Activated CD4-positive, alpha-beta T cell treated with anti-CD3 and anti-CD28 coated beads, Interleukin-10, Interleukin-2, amounts not matched to agents 100 ng/mL and 50 ng/mL, durations not matched to agents 16 hours and 8 hours (primary cell): ENCODE measurements at places on chromosomes 7 and 10.
A peak's percentile ranks its signal among the peaks of the same experiment; 100 is the strongest.

DNA sequence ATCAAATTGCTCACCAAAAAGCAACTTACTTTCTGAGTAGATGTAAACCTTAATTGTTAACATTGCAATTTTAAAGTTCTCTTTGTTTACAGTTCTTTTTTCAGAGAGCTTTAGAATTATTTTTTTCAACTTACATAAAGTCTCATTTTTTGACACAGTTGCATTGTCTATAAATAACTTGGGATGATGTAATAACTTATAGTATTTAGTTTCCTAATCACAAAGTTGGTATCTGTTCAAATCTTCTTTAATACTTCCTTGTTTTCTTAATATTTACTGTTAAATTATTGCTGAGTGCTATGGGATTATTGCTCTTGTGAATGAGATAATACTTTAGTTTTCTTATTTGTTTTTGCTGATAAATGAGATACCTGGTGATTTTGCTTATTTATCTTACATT is 18.9 kb upstream of the SUV39H2 start:
- DNase-seq: no peak

DNA sequence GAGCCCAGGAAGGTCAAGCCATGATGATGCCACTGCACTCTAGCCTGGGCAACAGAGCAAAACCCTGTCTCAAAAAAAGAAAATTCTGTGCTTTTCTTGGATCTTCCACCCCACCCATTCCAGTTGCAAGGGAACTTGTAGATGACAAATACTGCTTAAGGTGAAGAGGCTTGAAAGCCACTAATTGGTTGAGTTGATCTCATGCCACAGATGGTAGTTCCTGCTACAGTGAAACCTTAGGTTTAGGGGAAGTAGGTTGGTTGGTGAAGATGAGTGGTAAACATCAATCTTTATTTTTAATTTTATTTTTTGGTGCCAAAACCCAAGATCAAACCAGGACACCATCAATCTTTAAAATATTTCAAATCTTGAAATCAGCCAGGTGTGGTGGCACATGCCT is 2.9 kb upstream of the GDI2 start:
- peak; percentile 25 for DNase-seq

GRCh38 chr7:91892099-91892705 is 11.7 kb upstream of the MTERF1 start:
- no peak for DNase-seq

GRCh38 chr7:124073310-124073645 is 40.4 kb upstream of the TMEM229A start:
- DNase-seq: no peak

GRCh38 chr7:149422914-149423301 is 38.0 kb downstream of the ZNF777 start:
- peak; percentile 24 for DNase-seq

DNA sequence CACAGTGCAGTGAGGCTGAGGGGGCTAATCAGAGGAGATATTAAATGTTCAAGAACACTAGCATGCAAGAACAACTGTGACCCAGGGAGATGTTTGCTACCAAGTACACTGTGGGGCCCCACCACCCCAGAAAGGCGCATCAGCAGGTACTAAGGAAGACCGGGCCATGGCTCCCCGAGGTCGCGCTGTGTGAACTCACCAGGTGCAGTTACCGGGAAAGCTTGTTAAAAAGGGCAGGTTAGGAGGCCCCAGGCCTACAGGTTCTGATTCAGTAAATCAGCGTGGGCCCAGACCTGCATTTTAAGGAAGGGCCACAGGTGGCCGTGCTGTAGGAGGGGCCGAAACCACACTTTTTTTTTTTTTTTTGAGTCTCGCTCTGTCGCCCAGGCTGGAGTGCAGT is 54.6 kb downstream of the TMEM209 start:
- no peak for DNase-seq

DNA sequence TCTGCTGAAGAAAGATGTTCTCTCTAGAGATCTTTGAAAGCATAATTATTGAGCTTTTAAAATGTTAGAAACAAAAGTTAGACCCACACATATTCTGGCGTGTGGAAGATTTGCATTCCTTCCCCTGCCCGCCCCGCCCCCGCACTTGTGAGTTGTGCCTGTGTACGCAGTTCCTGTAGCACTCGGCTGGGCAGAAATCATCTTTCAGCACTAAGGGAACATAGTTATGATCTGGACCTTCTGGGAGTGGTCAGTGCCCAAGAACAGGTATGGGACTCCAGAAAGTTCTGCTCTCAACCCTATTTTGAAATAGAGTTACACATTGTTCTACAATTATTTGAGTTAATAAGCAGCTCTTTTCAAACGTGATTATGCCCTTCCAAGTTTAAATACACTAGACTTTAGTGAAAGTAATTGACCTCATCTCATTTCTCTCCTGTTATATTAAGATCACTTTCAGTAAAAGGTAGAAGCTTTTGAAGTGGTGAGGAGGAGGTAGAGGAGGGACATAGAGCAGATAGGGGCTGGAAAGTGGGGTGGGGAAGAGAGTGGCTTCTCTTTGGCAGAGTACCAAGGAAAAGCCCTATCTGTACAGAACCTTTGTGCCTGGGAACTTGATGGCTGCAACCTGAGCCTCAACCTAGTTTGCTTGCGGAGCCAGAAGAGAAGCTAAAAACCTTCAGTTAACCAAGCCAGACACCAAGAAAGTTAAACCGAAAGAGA is 5.7 kb downstream of the BLVRA start:
- DNase-seq: no peak

DNA sequence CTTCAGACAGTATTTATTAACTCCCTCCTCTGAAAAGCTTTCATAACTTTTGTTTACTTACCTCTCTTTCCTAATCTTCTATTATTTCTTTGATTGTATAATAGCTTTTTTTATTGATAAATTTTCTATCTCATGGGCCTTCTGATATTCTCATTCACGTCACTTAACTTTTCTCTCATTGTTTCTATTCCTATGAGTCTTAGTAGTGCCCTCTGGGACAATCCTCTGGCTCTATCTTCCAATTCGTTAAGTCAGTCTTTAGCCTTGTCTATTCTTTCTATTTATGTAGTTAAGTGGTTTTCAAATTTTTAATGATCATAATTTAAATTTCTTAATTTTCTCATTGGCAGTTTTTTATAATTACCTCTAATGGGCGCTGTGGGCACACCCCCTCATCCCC is 6.4 kb upstream of the ELMO1 start:
- DNase-seq: no peak
